ENCODE measurements at places on chromosomes 2 and 18. TPM values are rescaled to one million over a fixed set of nuclear protein-coding genes. Genes with fewer than 3 reads are reported as not detected.

DLX2 gene
- total RNA-seq: 0.25 TPM

CPO gene
- 2.1 TPM for total RNA-seq

TXNDC2 gene
- total RNA-seq: not detected

CYRIA gene
- 79.0 TPM for total RNA-seq

RBBP8 gene
- total RNA-seq: 43.9 TPM

TMEFF2 gene
- total RNA-seq: 0.11 TPM

ERBB4 gene
- 21.0 TPM for total RNA-seq

HOXD10 gene
- total RNA-seq: not detected

GALNT14 gene
- total RNA-seq: 0.54 TPM

CHPF gene
- total RNA-seq: 194 TPM

CD226 gene
- total RNA-seq: 0.98 TPM

BOK gene
- total RNA-seq: 29.1 TPM

SERPINB2 gene
- total RNA-seq: 0.22 TPM

MLPH gene
- 53.0 TPM for total RNA-seq

CXCR2 gene
- not detected for total RNA-seq

ABCA12 gene
- total RNA-seq: not detected

LCLAT1 gene
- 54.1 TPM for total RNA-seq

GPR45 gene
- not detected for total RNA-seq

ASXL3 gene
- total RNA-seq: 20.8 TPM

SERPINB13 gene
- total RNA-seq: not detected

CNDP1 gene
- 1.0 TPM for total RNA-seq

MCFD2 gene
- 165 TPM for total RNA-seq

TDRD15 gene
- 0.08 TPM for total RNA-seq

CKAP2L gene
- not detected for total RNA-seq

SIX3 gene
- not detected for total RNA-seq

GPR35 gene
- total RNA-seq: 0.67 TPM

CCDC85A gene
- 24.8 TPM for total RNA-seq

SULT1C2 gene
- 11.2 TPM for total RNA-seq

RELCH gene
- 61.4 TPM for total RNA-seq

MARS2 gene
- 7.1 TPM for total RNA-seq

ZSWIM2 gene
- not detected for total RNA-seq

IL36RN gene
- total RNA-seq: not detected

CHRND gene
- not detected for total RNA-seq

MAT2A gene
- total RNA-seq: 303 TPM

FANCL gene
- total RNA-seq: 47.7 TPM

CAPN13 gene
- 3.0 TPM for total RNA-seq

GAREM1 gene
- 6.8 TPM for total RNA-seq

EIPR1 gene
- 29.1 TPM for total RNA-seq

AQP12A gene
- total RNA-seq: not detected

INSIG2 gene
- 14.3 TPM for total RNA-seq

QPCT gene
- 3.2 TPM for total RNA-seq

KHK gene
- 2.0 TPM for total RNA-seq

CFC1 gene
- not detected for total RNA-seq

CASP10 gene
- total RNA-seq: 12.4 TPM

PTPRM gene
- total RNA-seq: 185 TPM

UGT1A8 gene
- not detected for total RNA-seq

CCBE1 gene
- 0.34 TPM for total RNA-seq

KCNG2 gene
- 0.22 TPM for total RNA-seq

ITPRIPL1 gene
- total RNA-seq: 0.75 TPM

EMILIN1 gene
- total RNA-seq: 18.6 TPM

ADAM23 gene
- total RNA-seq: 1.1 TPM

TFPI gene
- total RNA-seq: 208 TPM

IL1F10 gene
- total RNA-seq: not detected

LRRC30 gene
- total RNA-seq: not detected

RHOB gene
- total RNA-seq: 238 TPM

KCNF1 gene
- total RNA-seq: not detected

SNORC gene
- not detected for total RNA-seq

SNTG2 gene
- 4.2 TPM for total RNA-seq

OLA1 gene
- total RNA-seq: 51.8 TPM
